Tibial nerve (tissue), 4 donors: ENCODE measurements at places on chromosomes 3 and 15.
A peak's percentile ranks its signal among the peaks of the same experiment; 100 is the strongest.

- DNase-seq: peak; percentile 56
Measured at GRCh38 chr15:95326431-95327182, 1003.9 kb upstream of the NR2F2 start.

- DNase-seq: no peak
Measured at GRCh38 chr3:13277860-13278531, 142.1 kb downstream of the NUP210 start.

DNA sequence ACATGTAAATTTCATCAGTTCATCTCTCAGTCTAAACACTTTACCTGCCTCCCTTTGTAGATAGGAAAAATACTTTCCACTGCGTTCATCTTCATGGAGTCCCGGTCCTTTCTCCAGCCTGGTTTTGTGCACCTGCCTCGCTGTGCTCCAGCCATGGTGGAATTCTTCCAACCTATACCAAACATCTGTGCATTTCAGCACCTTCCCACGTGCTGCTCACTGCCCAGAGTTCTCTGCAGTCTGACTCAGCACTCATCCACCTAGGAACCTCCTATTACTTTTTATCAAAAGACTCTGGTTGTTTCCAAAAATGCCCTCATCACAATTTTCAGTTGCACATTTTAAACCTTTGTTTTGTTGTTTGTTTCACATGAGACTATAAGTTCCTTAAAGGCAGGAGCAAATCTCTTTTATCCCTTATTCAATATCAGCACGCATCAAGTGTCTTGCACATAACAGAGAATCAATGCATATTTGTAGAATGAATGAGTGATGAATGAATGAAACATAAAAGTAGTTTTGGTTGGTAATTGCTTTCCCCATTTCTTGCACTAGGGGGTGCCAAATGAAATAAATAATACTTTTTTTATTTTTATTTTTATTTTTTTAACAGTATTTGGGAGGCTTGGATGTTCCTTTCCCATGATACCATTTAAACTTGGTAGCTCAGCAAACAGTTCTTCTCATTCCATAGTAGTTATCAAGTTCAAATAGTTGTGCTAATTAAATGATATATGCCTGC is 30.2 kb upstream of the ADAMTS9 start:
- no peak for DNase-seq

DNA sequence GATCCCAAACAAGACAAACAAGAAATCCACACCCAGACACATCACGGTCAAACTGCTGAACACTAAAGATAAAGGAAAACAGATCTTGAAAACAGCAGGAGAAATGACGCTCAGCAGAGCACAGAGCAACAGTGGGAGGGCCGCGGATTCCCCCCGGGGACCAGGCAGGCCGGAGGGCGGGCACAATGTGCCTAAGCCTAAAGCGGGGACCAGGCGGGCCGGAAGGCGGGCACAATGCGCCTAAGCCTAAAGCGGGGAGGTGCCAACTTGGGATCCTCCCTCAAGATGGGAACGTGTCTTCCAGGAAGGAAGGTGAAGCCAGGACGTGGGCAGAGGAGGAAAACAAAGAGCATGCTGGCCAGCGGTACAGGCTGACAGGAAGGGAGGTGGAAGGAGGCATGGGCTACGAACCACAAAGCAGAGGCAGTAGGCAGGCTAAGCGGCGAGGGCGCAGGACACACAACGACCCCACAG is 31.1 kb downstream of the CYFIP1 start:
- DNase-seq: peak; percentile 52

DNA sequence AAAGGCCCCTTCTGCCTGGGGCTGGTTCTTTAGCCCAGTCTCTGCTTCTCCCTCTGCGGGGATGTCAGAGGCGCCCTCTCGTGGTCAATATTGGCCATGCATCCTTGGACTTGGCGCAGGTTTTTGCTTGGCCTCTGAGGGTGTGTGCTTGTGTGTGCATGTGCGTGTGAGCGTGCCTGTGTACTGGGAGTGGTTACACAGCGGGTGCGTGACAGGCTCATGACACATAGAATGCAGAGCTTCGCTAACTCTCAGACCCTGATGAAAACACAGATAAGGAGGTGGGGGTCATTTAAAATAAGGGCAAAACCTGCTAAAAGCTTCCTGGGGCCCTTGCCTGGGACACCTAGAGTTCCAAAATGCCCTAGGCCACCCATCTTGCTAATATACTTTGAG is 160.9 kb downstream of the SMAD6 start:
- DNase-seq: peak; percentile 73

GRCh38 chr3:129574206-129574605 is 31.2 kb downstream of the H1-8 start:
- no peak for DNase-seq

- no peak for DNase-seq
Measured at GRCh38 chr3:78255403-78255802, 1215.5 kb downstream of the ROBO2 start.

DNA sequence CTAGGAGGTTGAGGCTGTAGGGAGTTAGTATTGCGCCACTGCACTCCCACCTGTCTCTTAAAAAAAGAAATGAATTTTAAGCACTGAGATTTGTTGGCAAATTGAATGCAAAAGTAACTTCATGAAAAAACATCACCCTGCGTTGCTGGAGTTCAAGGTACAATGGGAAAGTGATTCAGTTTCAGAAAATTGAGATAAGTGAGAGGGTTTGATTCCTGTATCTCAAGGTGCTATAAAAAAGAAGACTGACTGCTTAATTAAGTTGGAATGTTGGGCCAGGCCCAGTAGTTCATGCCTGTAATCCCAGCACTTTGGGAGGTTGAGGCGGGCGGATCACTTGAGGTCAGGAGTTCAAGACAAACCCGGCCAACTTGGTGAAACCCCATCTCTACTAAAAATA is 39.1 kb downstream of the IQGAP1 start:
- no peak for DNase-seq
